T follicular helper cell (primary cell): ENCODE measurements at places on chromosomes 6 and 20.

DNA sequence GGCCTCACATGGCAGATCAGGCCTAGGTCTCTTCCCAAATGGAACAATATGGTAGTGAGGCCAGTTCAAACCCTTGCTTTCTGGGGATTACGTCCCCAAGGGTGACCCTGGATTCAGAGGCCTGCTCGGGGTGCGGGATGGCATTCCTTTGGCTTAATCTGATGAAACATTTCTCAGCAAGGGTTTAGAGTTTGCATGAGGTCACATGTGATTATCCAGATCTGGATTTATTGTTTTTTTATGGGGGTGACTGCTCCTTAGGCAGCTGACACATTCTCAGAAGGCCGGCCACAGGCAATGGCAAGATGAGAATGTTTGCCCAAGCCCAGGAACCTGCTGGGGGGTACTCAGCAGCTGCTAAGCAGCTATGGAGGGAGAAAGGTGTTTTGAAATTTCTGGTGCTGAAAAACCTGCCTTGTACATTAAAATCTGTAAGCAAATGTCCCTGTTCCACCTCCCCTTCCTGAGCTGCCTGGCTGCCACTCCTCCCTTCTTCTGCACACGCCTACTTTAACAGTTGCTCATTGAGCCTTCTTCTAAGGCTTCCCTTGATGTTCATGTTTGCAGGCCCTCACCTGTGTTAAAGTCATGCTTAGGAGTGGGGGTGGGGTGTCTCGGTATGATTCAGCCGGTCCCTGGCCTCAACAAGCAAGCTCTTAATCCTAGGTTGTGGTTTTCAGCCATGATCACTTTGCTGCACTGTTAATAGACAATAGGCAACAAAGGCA is 37.9 kb upstream of the FUCA2 start:
- peak; percentile 16 for DNase-seq

DNA sequence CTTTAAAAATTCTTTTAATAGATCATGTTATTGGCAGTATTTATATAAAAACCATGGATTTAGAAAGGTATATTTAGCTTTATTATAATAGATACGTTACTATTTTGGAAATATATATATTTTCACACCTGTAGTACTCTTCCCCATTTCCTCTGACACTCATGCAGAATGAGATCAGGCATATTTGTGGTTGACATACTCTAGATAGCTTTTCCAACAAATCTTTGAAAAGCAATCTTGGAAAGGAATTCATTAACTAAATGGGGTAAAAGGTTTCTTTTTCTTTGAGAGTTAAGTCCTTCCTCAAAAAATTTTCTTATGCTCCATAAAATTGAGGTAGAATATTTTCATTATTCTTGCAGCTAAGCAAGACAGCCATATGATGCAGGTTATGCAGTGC is 14.5 kb downstream of the ASF1A start:
- DNase-seq: no peak

GRCh38 chr6:133315811-133316210 is 74.7 kb downstream of the EYA4 start:
- no peak for DNase-seq

DNA sequence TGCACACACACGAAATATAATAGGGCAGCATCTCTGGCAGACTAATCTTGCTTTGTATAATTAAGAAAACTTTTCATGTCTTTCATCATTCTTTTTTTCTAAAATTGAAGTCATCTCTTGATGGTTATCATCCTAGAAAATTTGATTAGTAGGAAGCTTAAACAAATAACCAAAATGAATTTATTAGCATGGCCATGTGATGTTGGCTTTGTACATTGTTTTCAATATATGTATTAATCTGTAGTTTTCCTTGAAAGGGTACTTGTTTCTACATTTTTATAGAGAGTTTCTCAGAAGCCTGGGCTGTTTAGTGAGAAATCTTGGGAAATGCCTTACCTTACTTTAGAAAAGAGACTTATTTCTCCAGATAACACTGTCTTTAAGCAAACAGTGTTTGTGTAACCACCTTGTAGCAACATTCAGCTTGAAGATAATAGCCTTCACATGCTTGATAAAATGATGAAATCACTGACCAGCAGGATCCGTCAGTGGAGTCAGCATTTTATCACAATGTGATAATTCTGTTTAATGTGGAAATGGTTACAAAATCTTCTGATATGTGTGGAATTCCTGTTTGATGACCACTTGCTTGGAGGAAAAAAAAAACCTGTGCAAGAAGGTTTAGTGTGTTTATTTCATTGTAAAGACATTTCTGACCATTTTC is 147.8 kb downstream of the MACROD2 start:
- no peak for DNase-seq

DNA sequence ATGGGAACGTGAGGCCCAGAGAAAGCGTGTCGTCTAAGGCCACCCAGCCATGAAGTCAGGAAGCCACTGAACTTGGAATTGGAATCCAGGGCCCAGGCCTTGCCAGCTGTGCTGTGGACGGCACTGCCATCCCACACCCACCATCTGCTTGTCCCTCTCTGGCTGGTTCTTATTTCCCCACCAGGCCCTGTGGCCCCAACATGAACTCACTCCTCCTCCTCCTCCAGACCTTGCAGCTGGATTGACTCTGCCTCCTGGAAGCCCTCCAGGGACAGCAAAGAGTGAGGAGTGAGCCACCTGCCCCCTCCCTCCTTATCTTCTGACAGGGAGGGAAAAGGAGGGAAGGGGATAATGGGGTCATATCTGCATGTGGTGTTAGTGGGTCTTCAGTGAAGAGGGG is 16.0 kb upstream of the IP6K3 start:
- no peak for DNase-seq

GRCh38 chr20:31675828-31676608 is 38.3 kb downstream of the COX4I2 start:
- peak; percentile 26 for DNase-seq

GRCh38 chr6:96304997-96305396 is 216.6 kb upstream of the UFL1 start:
- no peak for DNase-seq

- DNase-seq: no peak
Observed at GRCh38 chr20:51631011-51631950, 88.8 kb upstream of the NFATC2 start.

DNA sequence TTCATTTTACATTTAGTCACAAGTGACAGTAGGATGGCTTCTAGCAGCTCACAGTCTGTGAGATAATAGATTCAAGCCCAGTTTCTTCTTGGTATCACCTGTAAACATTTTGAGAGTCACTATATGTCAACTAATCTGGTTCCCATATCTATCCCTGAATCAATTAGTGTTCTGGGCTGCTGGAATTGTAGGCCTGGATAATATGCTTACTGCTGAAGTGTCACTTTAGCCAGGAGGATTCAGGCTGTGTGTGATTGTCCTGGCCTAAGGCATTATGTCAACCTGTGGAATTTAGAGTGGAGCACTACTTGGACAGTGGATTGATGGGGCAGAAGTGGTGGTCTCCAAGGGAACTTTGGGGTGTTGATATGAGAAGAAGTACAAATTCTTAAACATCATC is 1071.8 kb upstream of the CITED2 start:
- no peak for DNase-seq

DNA sequence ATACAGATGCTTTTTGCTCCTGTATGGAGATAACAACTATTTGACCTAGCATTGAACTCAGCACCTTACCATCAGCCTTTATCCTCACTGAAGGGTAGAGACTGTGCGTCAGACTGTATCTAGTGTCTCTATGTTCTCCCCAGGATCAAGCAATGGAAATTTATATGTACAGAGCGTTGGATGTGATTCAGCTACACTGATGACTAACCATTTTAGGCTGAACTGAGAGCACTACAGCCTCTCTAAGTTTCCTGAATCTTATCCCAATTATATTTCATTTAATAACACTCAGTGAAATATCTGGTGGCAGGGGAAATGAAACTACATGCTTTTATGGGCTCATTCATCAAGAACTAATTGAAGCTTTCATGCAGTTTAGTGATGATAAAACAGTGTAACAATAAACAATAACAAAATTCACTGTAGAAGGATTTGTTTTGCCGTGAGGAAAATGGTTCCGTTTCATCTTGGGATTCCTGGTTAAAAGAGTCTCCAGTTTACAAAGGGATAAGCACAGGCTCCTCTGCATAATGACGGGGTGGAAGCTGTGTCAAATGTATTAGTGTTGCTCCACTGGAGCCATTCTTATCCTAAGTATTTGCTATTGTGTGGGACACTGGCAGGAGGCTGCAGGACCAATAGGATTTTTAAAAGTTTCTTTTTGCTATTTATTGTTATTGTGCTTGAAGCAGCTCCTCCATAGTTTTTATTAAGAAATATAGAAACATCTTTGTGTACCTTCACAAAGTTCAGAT is 567.6 kb upstream of the MMS22L start:
- DNase-seq: no peak

- no peak for DNase-seq
Observed at GRCh38 chr20:57995381-57995977, 233.0 kb downstream of the ANKRD60 start.

DNA sequence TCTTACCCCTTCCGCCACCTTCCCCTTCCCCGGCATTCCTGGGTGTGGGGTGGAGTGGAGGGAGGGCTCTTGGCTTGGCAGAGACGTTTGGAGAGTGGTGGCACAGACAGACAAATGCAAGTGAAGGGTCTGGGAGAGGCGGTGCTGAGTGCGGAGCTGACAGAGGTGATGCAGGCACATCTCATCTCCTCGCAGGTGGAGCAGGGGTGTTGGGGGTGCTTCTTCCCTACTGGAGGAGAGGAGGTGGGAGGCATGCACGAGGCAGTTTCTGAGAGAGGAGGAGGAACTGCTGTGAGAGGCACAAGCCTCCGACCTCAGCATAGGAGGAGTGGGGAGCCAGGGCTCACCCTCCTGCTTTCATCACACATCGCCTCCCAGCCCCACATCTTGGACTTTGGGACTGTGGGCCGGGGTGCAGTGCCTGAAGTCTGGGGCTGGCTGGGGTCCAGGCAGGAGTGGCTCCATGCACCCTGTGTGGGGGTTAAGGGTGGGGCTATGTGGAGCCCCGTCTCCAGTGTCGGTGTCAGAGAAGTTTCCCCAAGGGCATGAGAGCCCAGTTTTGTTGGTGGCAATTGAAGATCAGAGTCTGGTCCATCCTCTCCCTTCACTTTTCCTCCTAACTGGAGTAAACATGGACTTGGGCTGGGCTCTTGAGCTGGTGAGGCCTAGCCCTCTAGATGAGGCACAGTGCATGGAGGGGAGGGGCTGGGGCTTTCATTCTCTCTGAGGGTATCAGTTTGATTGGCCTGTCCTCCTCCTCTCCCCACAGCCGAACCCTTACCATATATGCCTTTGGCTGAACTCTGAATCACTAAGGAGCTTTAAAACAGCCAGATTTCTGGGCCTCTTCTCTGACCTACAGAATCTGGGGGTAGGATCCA is 20.2 kb upstream of the SLC22A7 start:
- DNase-seq: no peak

DNA sequence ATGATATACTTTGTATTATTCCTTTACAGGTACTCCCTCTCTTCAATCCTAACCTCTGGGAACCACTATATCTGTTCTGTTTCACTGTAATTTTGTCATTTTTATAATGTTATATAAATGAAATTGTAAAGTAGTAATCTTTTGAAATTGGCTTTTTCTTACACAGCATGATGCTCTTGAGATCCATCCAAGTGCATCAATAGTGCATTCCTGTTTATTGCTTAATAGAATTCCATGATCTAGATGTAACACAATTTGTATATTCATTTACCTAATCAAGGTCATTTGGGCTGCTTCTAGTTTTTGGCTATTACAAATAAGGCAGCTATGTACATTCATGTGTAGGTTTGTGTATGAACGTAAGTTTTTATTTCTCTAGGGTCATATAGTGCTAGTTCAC is 174.6 kb downstream of the KHDC1L start:
- DNase-seq: no peak
